Ascending aorta (tissue), 2 donors: ENCODE measurements at places on chromosomes 4 and X.
A peak's percentile ranks its signal among the peaks of the same experiment; 100 is the strongest.

GRCh38 chrX:6693051-6693450 is 158.1 kb upstream of the VCX3A start:
- no peak overlapping the region for H3K4me3 ChIP-seq
- H3K4me1 ChIP-seq = no peaks in the 10 kb centered on the region
- H3K36me3 ChIP-seq = no peaks in the 10 kb centered on the region
- no peaks in the 10 kb centered on the region for H3K27me3 ChIP-seq
- DNase-seq = no peak

DNA sequence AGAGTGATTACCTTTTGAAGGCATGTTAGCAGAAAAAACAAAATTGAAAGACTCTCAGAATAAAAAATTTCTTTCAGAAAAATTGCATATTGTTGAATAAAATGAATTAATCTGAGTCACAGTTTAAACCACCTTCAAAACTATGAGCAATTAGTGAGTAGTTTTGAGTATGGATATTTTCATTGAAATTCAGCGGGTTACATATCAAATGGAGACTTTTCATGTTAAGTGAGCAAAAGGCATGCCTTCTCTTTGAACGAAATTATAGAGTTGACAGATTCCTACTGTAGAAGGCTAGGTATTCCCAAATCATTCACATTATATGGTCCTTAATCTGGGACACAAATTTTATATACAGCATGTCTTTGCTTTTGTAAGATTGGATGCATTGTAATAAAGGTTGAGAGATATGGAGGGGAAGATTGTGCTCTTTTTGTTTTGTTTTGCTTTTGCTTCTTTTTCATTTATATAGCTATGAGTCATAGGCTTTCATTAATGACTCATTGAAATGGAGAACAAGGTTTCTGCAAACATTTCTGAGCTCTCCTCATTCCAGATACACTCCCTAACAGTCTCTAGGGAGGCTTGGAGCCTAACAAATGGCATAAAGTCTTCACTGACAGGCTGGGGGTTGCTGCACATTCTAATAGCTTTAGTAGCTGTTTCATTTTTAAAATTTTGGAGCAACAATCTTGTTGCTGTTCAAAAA is 21.6 kb downstream of the PCDH18 start:
- H3K36me3 ChIP-seq = no peaks in the 10 kb centered on the region
- H3K27me3 ChIP-seq = no peaks in the 10 kb centered on the region
- H3K27ac ChIP-seq = peak overlapping the region; percentile 61

GRCh38 chrX:38626296-38626695 is 65.0 kb downstream of the TSPAN7 start:
- no peak for DNase-seq
- no peak overlapping the region for H3K27ac ChIP-seq
- H3K4me3 ChIP-seq = no peak overlapping the region
- no peaks in the 10 kb centered on the region for H3K36me3 ChIP-seq
- H3K27me3 ChIP-seq = no peaks in the 10 kb centered on the region

DNA sequence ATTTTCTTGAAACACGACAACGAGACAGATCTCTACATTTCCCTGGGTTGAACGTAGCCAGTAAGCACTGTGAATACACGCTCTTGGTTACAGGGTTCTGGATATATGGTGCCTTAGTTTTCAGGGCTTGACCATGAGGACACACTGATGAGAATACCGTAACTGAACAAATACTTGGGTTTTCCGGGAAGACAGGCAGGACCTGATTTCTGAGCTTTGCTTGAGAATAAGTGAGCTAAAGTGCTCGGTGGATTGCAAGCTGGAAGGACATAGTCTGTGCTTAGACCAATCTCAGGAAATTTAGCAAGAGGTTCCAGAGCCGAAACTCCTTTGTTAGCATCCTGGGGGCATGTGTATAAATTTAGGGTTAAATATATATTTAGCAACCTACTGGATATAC is 876 bp upstream of the TACR3 start:
- no peaks in the 10 kb centered on the region for H3K4me1 ChIP-seq
- H3K4me3 ChIP-seq = no peak overlapping the region
- no peaks in the 10 kb centered on the region for H3K36me3 ChIP-seq

- H3K4me3 ChIP-seq = no peak overlapping the region
- H3K27me3 ChIP-seq = no peaks in the 10 kb centered on the region
- H3K36me3 ChIP-seq = no peaks in the 10 kb centered on the region
- DNase-seq = no peak
- H3K27ac ChIP-seq = no peak overlapping the region
Measured at GRCh38 chrX:121146059-121146628, 98.7 kb downstream of the GLUD2 start.

DNA sequence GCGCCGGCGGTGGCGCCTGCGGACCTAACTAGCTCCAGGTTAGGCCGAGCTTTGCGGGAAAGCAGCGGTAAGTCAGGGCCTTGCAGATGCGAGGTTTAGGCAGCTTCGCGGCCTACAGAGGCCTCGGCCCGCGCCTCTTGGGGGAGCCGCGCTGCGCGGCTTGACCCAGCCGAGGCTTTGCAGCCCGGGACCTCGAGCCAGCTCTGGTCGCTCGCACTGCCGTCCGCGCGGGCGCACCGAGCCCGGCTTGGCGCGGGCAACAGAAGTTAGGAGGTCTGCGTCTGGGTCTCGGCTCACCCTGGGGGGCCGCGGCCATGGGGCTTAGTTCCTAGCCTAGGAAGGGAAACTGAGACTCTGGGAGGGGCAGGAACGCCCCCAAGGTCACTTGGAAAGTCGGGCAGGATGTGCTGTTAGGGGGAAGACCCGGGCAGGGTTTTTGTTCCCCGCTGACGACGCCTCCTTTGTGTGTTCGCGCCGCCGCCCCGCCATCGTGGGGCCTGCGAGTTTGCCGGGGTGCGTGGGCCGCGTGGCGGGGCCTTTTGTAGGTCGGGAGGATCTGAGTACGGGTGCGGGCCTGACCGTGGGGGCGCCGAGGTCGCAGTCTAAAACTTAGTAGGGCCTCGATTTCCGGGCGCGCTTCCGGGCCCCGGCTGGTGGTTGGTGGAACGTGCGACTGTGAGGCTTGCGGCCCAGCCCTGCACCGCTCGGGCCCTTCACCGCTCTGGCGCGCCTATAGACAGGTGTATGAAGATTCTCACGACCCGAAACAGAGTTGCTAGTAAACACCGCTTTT is 482 bp downstream of the RNF4 start:
- DNase-seq = no peak
- peak overlapping the region; percentile 84 for H3K4me3 ChIP-seq
- H3K27me3 ChIP-seq = no peaks in the 10 kb centered on the region
- no peaks in the 10 kb centered on the region for H3K36me3 ChIP-seq
- peaks cover 3% of the 10 kb centered on the region for H3K4me1 ChIP-seq
- peak overlapping the region; percentile 89 for H3K27ac ChIP-seq

DNA sequence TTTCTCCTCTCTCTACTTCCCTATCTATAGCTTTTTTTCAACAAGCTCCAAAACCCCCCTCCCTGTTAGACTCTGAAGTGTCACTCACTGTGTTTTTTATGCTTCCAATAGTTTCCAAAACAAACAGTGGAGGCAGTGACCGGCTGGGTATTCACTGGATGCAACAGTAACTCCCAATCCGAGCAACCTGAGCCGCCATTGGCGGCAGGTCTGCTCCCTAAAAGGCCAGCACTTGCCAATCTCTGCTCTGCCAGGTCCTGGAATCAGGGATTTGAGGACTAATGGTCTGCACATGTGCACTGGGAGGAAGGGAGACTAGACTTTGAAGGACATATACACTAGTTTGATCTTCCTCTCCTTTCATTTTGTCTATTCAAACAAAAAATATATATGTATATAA is 7.1 kb downstream of the TBX22 start:
- no peak overlapping the region for H3K27ac ChIP-seq
- H3K4me3 ChIP-seq = no peak overlapping the region
- no peak for DNase-seq
- H3K4me1 ChIP-seq = no peaks in the 10 kb centered on the region
- no peaks in the 10 kb centered on the region for H3K36me3 ChIP-seq

GRCh38 chr4:18042754-18043153 is 21.2 kb upstream of the LCORL start:
- no peaks in the 10 kb centered on the region for H3K4me1 ChIP-seq
- H3K4me3 ChIP-seq = no peak overlapping the region
- no peaks in the 10 kb centered on the region for H3K27me3 ChIP-seq

DNA sequence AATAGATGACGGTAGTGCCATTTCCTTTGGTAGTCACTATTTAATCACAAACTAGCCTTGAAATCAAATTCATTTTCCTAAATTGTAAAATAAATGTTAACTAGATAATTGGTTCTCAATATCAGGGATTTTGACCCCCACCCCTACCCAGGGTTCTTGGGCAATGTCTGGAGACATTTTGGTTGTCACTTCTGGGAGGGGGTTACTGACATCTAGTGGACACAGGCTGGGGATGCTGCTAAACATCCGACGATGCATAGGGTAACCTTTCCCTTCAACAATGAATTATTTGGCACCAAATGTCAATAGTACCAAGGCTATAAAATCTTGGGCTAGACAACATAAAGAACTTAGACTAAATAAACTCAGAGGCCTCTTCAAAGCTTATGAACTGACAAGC is 285.8 kb upstream of the TRPC5 start:
- H3K27me3 ChIP-seq = no peaks in the 10 kb centered on the region
- DNase-seq = no peak
- H3K36me3 ChIP-seq = no peaks in the 10 kb centered on the region
- no peak overlapping the region for H3K4me3 ChIP-seq
- H3K4me1 ChIP-seq = no peaks in the 10 kb centered on the region
- H3K27ac ChIP-seq = no peak overlapping the region
